Glomerular endothelial cell (primary cell): ENCODE measurements at places on chromosomes 12 and 14.
A peak's percentile ranks its signal among the peaks of the same experiment; 100 is the strongest.

GRCh38 chr12:97159377-97159776 lies 252.3 kb downstream of the NEDD1 start:
- DNase-seq = no peak

- no peak for DNase-seq
Measured at GRCh38 chr14:103164006-103164405, 40.7 kb downstream of the TNFAIP2 start.

- DNase-seq = no peak
Measured at GRCh38 chr14:55819610-55820304, 239.8 kb downstream of the KTN1 start.

GRCh38 chr14:100449225-100449987 lies 126.3 kb downstream of the SLC25A47 start:
- no peak for DNase-seq

DNA sequence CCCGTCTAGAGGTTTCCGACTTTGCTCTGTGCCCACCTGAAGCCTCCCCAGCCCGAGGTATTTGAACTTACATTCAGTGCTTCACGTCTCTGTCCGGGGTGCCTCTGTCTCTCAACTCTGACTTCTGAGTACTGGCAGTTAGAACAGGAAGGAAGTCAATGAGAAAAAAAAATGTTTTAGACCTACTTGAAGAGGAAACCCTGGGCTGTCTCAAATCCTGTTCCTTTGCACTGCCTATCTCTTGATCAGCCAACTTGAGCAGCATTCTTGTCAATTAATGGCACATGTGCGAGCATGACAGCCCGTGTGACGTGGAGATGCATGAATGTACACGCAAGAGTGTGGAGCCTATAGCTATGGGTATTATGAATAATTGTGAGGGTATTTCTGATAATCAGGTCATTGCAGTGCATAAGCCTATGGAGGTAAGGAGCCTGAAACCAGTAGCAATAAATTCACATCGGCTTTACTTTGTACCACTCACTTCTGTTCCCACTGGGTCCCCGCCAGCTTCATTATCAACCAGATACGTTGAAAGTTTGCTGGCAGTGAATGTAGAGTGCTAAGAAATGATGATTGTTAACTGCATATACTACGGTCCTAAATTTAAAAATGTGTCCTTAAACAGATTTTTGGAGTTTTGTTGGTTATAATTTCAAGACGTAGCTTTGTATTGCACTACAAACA lies at the start of gene ARHGDIB:
TSS of gene ARHGDIB (minus strand) at position 136 of the 687 bp plus-strand sequence. CDS start 10,889 bp downstream, outside the sequence.
- DNase-seq = peak; percentile 78

GRCh38 chr14:74569806-74570591 lies 42.0 kb downstream of the LTBP2 start:
- no peak for DNase-seq

- DNase-seq = peak; percentile 29
Measured at GRCh38 chr12:107759410-107759809, 1.5 kb downstream of the PRDM4 start.

- no peak for DNase-seq
Measured at GRCh38 chr14:54564071-54564867, 2.7 kb upstream of the SAMD4A start.

DNA sequence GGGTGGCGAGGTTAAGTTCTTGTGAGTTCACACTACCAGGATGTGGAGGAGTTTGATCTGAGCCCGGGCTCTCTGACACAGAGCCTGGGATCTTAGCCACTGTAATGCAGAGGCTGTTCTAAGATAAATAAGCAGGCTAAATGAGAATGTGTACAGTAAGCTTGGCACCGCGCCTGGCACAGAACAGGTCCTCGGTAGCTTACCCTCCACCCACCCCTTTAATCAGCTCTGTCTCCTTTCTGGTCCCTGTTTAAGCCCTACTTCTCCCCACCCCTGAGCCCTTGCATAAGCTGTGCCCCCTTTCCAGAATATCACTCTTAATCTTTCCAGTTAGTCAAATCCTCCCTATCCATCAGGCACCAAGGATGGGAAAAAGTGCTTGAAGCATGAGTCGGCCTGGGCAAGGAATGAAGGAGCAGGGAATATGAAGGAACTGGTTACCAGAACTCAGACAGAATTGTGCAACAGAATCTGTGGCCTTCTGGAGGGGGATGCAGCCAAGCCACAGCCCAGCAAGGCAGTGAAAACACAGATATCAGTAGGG lies 32.8 kb upstream of the CMKLR1 start:
- DNase-seq = no peak

- no peak for DNase-seq
Measured at GRCh38 chr14:53855574-53855973, 101.1 kb downstream of the BMP4 start.

GRCh38 chr12:106066051-106066705 lies 72.6 kb downstream of the NUAK1 start:
- DNase-seq = no peak

GRCh38 chr12:52225752-52226151 lies 7.3 kb upstream of the KRT7 start:
- no peak for DNase-seq

DNA sequence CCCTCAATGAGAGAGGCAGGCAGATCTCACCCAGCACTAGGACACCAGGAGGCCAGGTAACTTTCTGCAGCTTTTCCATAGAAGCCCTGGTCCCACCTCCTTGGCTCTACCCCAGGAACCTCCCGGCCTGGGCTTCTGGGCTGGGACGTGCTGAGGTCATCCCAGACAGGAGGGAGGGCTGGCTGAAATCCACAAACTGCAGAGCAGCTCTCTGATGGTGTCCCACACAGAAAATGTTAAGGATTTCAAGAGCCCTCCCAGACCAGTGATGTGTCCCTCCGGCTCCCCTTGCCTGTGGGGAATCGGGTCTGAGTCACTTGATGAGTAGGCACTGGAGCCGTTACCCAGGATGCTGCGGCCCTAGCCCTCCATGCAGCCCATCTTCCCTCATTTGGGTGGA lies 124.1 kb downstream of the ESRRB start:
- DNase-seq = no peak
